ENCODE measurements at places on chromosomes 13 and 19.

GRCh38 chr19:30437869-30438268 is 65.7 kb downstream of the ZNF536 start:
- no peak for DNase-seq

GRCh38 chr13:44410328-44410859 is 36.8 kb downstream of the SERP2 start:
- no peak for DNase-seq

GRCh38 chr13:59442944-59443486 is 720.7 kb downstream of the DIAPH3 start:
- DNase-seq: no peak

GRCh38 chr13:31031482-31031881 is 99.0 kb downstream of the TEX26 start:
- no peak for DNase-seq

GRCh38 chr19:46564701-46565100 is 36.4 kb upstream of the CALM3 start:
- no peak for DNase-seq

- no peak for DNase-seq
Measured at GRCh38 chr19:11984986-11985385, 20.1 kb downstream of the ZNF763 start.

DNA sequence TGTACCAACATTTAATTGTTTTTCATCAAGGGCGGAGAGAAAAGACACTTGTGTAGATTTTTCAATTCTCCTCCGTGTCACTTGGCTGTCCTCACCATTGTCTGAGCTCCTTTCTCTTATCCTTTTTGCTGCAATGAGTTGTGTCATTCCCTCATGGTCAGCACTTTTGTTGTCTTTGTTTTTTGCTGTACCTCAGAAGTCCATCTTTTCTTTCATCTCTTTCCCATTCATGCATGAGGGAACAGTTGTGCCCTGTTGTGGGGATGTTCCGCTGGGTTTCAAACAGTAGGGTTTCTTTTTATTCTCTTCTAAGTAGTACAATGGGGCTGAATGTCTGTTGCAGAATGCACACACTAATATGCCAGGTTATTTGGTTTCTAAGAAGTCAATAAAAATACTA is 222.6 kb downstream of the TM9SF2 start:
- no peak for DNase-seq

DNA sequence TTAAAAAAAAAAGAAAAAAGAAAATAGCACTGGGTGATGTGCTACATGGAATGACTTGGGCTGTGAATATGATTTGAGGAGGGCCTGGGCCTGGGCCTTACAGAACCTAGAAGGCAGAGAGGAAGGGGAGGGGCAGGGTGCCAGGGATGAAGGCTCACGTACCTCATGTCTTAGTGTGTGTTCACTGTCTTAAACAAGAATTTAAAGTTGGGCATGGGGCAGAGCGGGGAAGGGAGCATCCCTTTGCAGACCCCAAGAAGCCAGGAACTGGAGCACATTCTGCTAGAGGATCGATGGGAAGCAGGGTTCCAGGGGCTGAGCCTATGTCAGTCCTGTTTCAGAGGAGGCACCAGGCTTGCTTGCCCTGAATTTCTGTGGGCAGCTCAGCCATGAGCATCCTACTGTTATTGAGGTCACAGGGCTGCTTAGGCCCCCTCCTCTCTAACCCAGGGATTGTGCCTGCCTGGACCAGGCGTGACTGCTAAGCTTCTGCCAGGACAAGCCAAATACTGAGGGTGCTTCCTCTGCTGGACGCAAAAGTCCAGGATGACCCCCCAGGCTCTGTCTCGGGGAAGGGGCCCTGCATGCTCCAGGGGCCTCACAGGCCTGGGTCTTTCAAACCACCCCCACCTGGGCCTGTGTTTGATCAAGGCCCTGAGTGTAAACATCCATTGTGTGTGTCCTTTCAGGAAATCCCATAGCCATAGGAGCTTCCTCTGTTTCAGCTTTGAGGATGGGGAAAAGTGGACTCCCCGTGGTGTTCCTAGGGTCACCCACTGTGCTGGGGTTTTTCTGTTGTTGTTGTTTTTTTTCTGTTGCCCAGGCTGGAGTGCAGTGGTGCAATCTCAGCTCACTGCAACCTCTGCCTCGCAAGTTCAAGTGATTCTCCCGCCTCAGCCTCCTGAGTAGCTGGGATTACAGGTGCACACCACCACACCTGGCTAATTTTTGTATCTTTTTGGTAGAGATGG is 4.8 kb downstream of the LSR start:
- DNase-seq: peak; percentile 82

DNA sequence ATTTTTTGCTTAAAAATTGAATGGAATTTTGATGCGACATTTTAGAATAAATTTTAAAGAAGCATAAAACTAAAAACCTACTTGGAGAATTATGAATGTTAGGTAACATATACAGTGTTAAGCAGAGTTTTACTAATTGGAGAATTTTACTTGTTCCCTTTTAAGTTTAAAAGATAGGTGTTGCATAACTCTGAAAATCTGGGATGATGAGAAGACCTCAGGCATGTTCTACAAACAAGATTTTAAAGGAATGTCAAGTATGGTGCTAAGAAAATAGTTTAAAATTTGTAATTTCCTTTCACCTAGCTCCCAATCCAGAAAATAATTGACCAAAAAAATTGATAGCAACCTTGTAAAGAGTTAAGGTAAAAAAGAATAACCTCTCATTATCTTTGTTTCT is 135.8 kb downstream of the RFC3 start:
- DNase-seq: no peak

- DNase-seq: no peak
Measured at GRCh38 chr19:28685802-28686201, 527.1 kb downstream of the UQCRFS1 start.

DNA sequence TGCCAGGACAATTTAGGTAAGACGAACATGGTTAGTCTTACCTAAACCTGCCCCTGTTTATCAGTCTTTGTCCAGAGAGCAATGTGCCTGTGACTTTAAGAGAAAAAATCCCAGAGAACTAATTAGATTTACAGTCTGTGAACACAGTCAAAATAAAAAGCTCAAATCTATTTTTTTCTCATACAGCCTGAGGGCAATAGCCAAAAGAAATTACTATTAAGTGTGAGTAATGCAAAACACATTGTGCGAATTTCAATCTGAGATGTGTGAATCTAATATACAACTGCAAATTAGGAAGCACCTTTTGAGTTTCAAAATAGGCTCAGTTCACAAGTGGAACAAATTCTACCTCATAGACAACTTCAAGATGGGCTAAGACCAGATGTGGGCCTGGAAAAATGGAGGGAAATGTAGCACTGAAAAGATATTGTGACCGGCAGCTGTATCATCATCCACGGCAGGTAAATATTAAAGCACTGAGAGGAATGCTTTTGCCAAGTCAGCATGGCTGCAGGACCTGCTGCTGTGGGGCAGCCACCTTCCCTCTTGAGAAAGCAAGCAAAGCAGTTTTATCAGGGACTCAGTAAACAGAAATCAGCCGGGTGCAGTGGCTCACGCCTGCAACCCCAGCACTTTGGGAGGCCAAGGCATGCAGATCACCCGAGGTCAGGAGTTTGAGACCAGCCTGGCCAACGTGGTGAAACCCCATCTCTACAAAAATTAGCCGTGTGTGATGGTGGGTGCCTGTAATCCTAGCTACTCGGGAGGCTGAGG is 114.8 kb downstream of the KATNAL1 start:
- no peak for DNase-seq

GRCh38 chr13:112973577-112973951 is 4.5 kb downstream of the MCF2L start:
- no peak for DNase-seq

GRCh38 chr19:2503521-2504109 is 27.7 kb downstream of the GADD45B start:
- DNase-seq: no peak

DNA sequence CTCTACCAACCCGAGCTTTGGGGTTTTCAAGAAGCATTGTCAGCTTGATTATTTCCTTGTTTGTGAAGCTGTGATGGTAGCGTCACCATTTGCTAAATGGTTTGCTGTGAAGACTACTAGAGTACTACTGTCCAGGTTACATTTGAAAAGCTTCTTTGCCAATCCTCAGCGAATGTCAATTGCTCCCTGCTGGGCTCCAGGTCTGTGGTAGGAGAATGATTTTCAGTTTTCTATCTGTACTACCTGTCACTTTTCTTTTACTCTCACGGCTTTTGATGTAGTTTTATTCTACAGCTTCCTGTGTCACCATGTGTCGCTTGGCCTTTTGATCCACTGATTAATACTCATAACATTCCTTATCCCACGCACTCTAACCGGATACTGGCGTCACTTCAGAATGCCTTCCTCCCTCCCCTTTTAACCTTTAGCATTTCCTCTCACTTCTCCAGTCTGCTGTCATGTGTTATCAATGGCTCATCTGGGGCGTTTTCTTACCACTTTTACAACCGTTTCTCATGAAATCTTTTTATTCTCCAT is 7.5 kb upstream of the GPR183 start:
- DNase-seq: no peak

DNA sequence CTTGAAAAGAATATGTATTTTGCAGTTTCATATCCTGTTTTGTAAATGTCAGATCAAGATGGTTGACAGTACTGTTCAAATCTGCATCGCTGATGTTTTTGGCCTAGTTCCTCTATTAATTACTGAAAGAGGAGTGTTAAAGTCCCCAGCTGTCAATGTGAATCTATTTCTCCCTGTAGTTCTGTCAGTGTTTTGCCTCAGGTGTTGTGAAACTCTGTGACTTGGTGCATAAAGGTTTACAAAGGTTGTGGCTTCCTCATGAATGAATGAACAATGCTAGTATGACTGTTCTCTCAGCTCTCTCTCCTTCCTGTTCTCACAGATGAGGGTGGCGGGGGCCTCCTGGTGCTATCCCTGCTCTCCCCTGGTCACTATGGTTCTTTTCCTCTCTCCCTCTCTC is 142.4 kb downstream of the MYCBP2 start:
- no peak for DNase-seq

DNA sequence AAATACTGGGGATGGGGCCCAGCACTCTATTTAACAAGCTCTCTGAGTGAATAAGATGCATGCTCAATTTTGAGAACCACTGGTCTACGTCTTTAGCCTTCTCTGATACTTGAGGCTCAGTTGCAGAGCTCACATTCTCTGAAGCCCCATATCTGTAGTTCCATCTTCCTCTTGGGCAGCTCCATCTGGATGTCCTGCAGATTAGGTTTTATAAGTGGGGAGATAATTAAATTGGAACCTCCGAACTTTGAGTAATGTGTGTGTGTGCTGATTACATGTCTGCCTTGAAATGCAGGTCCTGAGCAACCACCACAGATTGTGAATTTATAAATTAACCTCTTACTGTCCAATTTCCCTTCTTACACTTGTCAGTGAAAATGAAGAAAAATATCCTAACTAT is 7.2 kb upstream of the RASL11A start:
- no peak for DNase-seq

GRCh38 chr13:93230261-93230855 is 3.8 kb downstream of the GPC6 start:
- no peak for DNase-seq

GRCh38 chr13:64266024-64266423 is 2850.4 kb upstream of the PCDH20 start:
- no peak for DNase-seq

- DNase-seq: no peak
Measured at GRCh38 chr13:33978653-33979052, 160.7 kb downstream of the RFC3 start.

DNA sequence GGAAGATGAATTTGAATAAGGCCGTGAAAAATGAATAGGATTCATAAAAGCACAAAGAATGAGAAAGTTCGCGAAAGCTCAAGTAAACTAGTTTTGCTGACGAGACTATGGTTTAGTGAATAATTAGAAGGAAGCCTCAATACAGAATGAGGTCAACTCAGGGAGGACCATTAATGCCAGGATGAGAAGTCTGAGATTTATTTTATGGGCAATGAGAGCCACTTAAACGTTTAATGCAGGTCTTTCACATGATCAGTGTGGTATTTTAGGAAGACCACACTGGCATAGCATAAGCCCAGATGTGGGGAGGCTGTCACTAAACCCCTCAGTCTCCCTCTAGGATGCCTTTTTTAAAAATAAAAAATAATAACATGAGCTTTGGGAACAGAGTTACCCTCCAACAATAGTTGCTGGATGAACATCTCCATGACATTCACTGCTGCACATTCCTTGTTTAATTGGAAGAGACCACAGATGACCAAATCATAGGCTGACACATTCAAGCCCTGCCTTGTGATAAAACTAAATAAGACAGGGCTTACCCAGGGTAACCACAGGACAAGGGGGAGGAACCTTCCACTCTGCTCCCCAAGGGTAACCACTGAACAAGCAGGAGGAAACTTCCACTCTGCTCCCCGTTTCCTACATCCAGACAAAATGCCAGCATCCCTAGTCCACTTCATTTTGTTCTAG is 43.6 kb upstream of the LSM14A start:
- no peak for DNase-seq

- DNase-seq: no peak
Measured at GRCh38 chr13:72527333-72527732, 200.1 kb downstream of the MZT1 start.

GRCh38 chr19:7326105-7326877 is 22.4 kb upstream of the ARHGEF18 start:
- DNase-seq: no peak

DNA sequence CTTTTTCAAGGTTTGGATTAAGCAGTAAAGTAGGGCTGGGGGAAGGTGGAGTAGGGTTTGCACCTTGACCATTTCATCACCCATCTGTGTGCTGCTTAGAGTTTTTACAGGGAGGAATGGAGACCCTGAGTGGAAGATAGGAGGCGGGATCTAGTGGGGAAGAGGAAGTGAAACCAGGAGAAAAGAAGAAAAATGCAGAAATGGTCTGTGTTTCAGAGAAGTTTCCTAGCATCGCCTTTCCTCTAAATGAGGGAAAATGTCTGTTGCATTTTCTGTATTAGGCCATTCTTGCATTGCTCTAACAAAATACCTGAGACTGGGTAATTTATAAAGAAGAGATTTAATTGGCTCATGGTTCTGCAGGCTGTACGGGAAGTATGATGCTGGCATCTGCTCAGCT is 64.1 kb downstream of the TPT1 start:
- no peak for DNase-seq
